ENCODE measurements at places on chromosomes 12 and 14. TPM values are rescaled to one million over a fixed set of nuclear protein-coding genes. Genes with fewer than 3 reads are reported as not detected.

KRT5 gene
- total RNA-seq: 0.52 TPM

DNA sequence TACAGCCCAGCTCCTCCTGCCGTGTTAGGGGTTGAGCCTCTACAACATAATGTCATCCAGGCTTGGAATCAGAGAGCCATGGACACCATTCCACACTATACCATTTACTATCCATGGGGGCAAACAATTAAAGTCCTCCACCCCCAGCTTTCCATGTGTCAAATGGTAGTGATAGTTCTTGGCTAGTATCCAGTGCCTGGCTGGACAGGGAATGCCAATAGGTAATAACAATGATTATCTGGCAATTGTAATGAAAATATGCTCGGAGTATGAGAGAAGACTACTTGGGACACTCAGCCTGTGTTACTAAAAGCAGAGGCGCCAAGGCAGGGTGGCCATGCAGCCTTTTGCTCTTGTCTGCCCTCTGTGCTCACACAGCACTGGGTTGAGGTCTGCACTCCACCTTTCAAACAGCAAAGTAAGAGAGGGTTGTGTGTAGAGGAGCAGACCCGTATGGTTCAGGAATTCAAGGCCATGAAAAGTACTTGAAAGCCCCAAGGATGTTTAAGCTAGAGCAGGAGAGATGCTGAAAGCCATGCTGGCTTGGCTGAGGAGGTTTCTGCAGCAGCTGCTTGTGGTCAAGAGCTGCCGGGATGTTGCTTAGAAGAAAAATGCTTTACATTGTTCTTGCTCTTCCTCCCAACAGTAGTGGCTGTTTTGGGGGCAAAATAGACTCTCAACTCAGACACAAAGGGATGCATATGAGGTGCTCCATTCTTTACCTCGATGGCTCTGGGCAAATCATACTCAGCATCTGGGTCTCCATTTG lies 10.6 kb downstream of the SERPINA3 start:
- no peak overlapping the region for H3K27ac ChIP-seq
- H3K4me3 ChIP-seq: no peak overlapping the region
- DNase-seq: no peak
- peaks cover 30% of the 10 kb centered on the region for H3K4me1 ChIP-seq
- H3K36me3 ChIP-seq: peaks cover 36% of the 10 kb centered on the region

GPN3 gene
- total RNA-seq: 5.6 TPM

- DNase-seq: no peak
- H3K4me1 ChIP-seq: no peaks in the 10 kb centered on the region
- no peaks in the 10 kb centered on the region for H3K27me3 ChIP-seq
- no peak overlapping the region for H3K4me3 ChIP-seq
- no peak overlapping the region for H3K27ac ChIP-seq
Measured at GRCh38 chr14:86665975-86666374, 1136.0 kb downstream of the FLRT2 start.
